ENCODE measurements at places on chromosomes 13 and 19.

- DNase-seq = no peak
Observed at GRCh38 chr19:23409392-23410048, 14.2 kb upstream of the ZNF91 start.

- peak; percentile 84 for DNase-seq
Observed at GRCh38 chr19:58182989-58183816, at the start of gene ZNF274. ZNF274 (plus strand) TSS chr19:58183061; CDS start chr19:58183966, 905 bp downstream.

- no peak for DNase-seq
Observed at GRCh38 chr19:53853707-53854106, 14.0 kb upstream of the MYADM start.

- DNase-seq = no peak
Observed at GRCh38 chr19:55368701-55369563, 1.3 kb downstream of the IL11 start.

- DNase-seq = no peak
Observed at GRCh38 chr19:40348961-40349507, 539 bp downstream of the PLD3 start.

DNA sequence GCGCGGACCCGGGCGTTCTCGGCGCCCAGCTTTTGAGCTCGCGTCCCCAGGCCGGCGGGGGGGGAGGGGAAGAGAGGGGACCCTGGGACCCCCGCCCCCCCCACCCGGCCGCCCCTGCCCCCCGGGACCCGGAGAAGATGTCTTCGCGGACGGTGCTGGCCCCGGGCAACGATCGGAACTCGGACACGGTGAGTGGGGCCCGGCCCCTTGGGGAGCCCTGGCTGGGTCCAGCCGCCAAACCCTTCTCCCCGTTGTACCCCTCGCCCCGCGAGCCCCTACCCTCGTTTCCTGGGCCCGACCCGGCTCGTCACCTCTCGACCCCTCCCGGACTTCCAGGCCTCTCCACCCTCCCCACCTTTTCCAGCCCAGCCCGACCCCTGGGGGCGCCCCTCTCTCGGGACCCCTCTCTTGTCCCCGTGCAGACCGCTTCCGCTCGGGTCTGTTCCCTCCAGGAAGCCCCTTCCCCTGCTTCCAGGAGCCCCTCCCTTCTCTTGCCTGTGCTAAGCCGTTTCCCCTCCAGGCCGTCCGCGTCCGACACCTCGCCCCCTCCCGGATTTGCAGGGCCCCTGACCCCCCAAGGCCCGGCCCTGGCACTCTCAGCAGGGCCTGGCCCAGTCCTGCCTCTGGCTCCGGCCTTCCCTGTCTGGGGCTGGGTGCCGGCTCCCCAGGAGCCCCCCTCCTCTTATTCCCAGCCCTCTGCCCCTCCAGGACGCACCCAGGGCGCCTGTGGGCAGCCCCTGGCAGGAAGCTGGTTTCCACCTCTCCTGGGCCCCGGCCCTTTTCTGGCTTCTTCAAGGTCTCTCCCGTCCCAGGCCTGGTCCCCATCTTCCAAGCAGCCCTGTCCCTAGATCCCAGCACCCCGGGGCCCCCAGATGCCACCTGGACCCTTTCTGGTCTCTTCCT is 632 bp downstream of the MARK4 start:
- peak; percentile 17 for DNase-seq

All from bone marrow (tissue), 2 donors.